ENCODE measurements at places on chromosomes 6 and 20.

- no peak for DNase-seq
These were observed 171.8 kb upstream of the COL21A1 start for GRCh38 chr6:56419191-56419590.

DNA sequence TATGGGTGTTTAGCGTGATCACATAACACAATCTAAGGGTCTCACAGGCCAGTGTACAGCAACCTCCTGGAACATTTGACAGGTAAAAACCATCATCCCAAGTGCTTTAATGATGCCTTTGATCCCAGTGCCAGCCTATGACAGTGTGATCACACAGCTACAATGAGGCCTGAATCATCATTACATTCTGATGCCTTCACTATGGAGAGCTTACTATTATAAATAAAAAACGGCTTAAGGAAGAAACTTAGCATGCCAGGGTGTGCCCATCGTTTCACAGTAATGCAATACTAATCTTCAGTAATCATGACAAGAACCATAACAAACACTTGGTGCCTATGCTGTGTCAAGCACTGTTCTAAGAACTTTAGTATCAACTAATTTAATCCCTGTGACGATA is 11.4 kb downstream of the MAP7 start:
- DNase-seq, result no peak

GRCh38 chr20:53668992-53669391 is 75.4 kb upstream of the ZNF217 start:
- no peak for DNase-seq

DNA sequence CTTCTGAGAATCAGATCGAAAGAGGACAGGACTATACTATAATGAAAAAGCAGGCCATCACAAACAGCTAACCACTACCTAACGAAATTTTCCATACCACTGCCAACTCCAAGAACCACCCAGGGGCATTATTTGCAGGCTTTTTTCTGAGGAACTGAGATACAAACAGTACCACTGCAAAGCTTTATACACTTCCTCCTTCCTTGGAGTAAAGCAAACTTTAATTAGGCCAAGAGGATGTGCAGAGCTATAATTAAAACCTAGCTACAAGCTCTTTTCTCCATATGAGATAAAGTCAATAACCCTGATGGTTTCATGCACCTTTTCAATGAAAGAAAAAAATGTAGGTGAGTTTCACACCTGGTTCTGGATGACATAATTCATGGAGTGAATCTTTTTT is 68.5 kb downstream of the ELOVL5 start:
- no peak for DNase-seq

GRCh38 chr6:70157086-70157485 is 145.8 kb downstream of the COL9A1 start:
- DNase-seq, result no peak

DNA sequence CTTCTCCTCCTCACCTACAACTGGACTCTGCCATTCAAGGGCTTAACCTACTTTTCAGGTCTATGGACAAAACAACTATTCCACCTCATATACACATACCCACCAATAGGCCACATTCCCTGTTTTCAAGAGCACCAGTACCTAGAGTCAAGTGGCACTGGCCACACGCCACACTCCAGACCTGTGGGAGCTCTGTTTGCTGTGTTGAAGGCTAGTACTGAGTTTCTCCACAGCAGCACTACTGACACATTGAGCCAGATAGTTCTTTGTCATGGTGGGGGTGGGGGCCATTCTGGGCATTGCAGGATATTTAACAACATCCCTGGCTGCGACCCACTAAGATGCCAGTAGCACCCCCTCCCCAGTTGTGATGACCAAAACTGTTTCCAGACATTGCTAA is 84.1 kb downstream of the RALGAPA2 start:
- DNase-seq, result no peak

DNA sequence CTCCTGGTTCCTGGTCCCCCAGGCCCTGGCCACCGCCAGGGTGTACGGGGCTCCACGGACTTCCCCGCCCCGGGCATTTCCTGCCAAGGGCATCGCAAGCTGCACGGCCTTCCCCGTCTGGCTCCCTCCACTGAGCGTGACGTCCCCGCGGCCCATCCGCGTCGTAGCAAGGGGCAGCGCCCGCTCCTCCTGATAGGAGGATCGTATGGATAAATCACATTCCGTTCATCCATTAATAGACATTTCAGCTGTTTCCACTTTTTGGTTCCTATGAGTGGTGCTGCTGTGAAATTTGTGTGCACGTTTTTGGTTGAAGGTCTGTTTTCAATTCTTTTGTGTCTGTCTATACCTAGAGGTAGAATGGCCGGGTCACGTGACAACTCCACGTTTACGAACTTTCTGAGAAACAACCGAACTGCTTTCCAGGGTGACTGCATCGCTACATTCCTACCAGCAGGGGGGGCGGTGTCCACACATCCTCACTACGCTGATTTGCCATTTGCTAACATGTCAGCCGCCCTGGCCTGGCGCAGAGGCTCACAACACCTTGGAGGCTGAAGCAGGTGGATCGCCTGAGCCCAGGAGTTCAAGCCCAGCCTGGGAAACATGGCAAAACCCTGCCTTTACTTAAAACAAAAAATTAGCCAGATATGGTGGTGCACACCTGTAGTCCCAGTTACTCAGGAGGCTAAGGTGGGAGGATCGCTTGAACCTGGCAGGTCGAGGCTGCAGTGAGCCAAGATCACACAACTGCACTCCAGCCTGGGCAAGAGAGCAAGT is 37.7 kb downstream of the KCNQ2 start:
- DNase-seq, result peak; percentile 37

DNA sequence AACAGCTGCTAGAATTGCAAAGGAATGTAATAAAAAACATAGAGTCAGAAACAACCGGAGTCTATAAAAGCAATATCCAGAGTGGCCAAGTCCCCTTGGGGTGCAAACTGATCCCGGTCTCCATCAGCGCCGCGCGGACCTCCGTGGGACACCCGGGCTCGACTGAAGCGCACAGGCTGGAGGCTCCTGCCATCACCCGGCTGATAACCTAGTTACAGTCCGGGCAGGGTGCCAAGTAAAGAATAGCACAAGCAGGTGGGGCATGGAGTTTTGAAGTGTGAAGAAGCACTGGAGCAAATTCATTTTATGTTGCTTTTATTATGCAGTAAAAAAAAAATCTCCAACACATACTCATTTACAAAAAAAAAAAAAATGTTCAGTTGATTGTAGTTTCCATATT is 205.1 kb upstream of the GMDS start:
- no peak for DNase-seq

- no peak for DNase-seq
These were observed 744 bp downstream of the KIF25 start for GRCh38 chr6:167998215-167998614.

- DNase-seq, result no peak
These were observed 131.6 kb downstream of the DST start for GRCh38 chr6:56510984-56511531.

- no peak for DNase-seq
These were observed 169.4 kb downstream of the TAF4 start for GRCh38 chr20:61896058-61896961.

GRCh38 chr6:11613858-11614257 is 76.3 kb downstream of the TMEM170B start:
- DNase-seq, result no peak

- DNase-seq, result no peak
These were observed 23.6 kb downstream of the GMDS start for GRCh38 chr6:2221726-2222274.

DNA sequence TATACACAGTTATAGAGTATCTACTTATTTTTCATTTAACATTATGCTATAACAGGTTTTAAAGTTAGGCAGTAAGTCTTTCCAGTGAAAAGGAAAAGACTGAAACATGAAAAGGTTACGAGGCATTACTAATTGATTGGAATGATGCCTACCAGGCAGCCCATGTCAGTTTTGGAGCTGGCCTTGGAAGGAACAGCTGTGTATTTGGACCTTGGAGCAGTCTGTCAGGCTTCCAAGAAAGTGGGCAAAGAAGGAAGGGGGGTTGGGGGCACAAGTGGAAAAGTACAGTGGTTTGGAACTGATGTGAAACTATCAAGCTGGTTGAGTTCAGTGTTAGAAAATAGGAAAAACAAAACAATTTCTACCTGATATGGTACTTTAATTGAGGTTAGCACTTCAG is 41.7 kb downstream of the SLC16A10 start:
- no peak for DNase-seq

GRCh38 chr20:58698741-58699622 is 6.4 kb downstream of the NPEPL1 start:
- no peak for DNase-seq

DNA sequence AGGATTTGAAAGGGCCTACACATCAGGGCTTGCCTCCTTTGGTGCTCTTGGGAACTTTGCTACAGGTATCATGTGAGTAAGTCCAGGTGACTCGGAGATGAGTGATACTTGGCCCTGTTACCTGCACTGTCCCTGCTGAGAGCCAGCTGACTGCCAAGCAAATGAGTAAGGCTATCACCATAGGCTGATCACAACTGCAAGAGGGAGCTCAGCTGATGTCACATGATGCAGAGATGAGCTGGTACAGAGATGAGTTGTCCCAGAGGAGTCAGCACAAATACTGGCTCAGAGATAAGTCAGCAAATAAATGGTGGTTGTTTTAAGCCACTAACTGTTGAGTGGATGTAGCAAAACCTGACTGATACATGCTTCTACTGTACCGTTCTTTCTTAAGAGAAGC is 41.4 kb downstream of the LAMP5 start:
- no peak for DNase-seq

- no peak for DNase-seq
These were observed 44.8 kb upstream of the ARHGAP18 start for GRCh38 chr6:129754750-129755149.

GRCh38 chr6:33492093-33492492 is 37.7 kb downstream of the ZBTB9 start:
- no peak for DNase-seq

- DNase-seq, result no peak
These were observed 91.8 kb downstream of the CARMIL1 start for GRCh38 chr6:25371037-25371347.

DNA sequence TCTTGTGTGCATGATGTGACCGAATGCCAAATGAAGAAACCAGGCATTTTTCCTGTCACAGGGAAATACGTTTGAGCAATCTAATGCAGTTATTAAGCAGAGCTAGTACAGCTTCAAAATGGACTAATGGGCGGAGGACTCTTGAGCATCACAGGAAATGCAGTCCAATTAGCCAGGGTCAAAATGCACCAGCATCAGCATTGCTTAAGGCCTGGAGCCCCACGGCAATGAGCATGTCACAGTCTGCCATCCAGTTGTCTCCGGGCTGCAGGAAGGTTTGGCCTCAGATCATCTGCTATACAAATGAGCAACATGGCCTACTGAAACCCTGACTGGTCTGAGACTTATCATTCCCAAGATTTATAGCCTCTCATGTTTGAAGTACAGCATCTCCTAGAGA is 652.1 kb upstream of the SLC35B3 start:
- no peak for DNase-seq

DNA sequence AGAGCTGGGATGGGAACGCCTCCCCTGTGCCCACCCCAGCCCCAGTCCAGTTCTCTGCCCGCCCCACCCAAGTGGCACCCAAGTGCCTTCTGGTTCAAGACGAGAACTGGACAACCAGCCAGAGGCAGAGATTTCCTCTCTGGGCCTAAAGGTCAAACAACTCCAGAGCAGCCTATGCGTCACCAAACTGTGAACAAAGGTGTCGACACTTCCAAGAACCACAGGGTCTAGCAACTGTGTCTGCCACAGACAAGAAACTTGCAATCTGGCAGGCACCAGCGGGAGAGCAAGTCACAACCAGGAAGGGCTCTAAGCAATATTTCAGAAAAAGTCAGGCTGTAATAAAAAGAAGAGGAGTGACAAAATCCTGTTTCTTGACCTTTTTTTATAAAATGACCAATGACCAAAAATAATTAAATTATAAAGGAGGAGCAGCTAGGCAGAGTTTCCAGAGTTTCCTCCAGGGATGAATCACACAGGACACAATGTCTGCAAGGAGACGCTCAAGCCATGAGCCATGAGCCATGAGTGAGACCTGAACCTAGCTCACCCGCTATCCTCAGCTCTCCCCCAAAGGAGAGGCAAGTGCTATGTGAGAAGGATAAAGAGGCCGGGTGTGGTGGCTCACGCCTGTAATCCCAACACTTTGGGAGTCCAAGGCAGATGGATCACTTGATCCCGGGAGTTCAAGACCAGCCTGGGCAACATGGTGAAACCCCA is 11.1 kb downstream of the EDEM2 start:
- no peak for DNase-seq

DNA sequence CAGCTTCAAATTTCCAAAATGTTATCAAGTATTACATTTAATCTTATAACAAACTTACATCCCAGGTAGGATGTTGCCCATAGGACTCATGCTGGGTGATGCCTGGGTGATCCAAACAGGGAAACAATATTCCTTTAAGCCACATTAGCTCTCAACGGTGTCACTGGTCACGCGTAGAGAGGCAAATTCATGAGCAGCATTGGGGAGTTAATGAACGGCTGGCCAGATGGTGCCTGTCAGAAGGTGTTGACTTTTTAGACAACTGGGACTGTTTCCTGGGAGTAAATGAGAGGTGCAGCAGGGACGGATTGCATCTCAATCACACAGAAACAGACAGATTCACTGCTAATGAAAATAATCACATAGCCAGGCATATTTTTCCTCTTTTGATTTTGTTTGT is 83.3 kb upstream of the ID4 start:
- no peak for DNase-seq

DNA sequence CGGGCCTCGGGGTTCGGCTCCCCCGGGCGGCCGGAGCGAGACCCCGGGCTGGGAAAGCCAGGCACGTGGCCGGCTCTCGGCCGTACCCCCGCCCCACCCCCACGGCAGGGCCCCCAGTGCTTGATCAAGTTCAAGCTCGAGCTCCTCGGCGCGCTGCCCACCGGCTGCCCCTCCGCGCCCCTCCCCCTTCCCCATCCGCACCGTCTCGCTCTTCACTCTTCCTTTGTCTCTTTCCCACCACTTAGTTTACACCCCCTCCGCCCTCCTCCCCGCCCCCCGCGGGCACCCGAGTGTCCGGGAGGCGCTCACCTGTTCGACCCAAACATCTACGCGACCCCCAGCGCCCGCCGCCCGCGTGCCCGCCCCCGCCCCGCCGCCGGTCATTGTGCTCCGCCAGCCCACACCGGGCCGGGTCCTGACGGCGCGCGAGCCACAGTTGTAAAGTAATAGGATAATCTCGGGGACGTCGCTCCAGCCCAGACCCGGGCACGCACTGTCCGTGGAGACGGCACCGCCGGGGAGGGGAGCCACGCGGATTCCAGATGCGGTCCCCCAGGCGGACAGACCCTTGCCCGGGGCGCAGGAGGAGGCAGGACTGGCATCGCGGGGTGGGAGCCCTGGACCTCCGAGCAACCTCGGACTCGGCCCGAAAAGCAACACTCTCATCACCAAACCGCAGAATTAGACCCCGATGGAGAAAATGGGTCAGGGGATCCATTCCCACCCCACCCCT is 100.7 kb downstream of the NOL4L start:
- DNase-seq, result peak; percentile 29

Measured in stimulated activated CD4-positive, alpha-beta T cell treated with anti-CD3 and anti-CD28 coated beads, Interleukin-1b, Interleukin-23, amount 100 ng/mL, for 1 hour (primary cell).